Prostate gland (tissue), 2 donors: ENCODE measurements at places on chromosomes 5 and 9. TPM values are rescaled to one million over a fixed set of nuclear protein-coding genes. Genes with fewer than 3 reads are reported as not detected.
A peak's percentile ranks its signal among the peaks of the same experiment; 100 is the strongest.

The PCDHAC2 gene
- 11.6 TPM for total RNA-seq

The MAT2B gene
- total RNA-seq: 53.9 TPM

The GARNL3 gene
- 34.2 TPM for total RNA-seq

The SMIM33 gene
- total RNA-seq: not detected

The RASEF gene
- total RNA-seq: 36.4 TPM

The CSF2 gene
- not detected for total RNA-seq

The NUTM2G gene
- total RNA-seq: not detected

The RMRP gene
- 13,864 TPM for total RNA-seq

The FOXD4L5 gene
- total RNA-seq: not detected

The NR2F1-AS1 gene
- 12.4 TPM for total RNA-seq

The PPP2R2B gene
- 2.6 TPM for total RNA-seq

The PCDHB16 gene
- 0.18 TPM for total RNA-seq

The INVS gene
- total RNA-seq: 17.7 TPM

The FSTL4 gene
- 4.5 TPM for total RNA-seq

- H3K4me3 ChIP-seq: no peak overlapping the region
- H3K36me3 ChIP-seq: no peaks in the 10 kb centered on the region
Measured at GRCh38 chr5:90575712-90576111, 17.1 kb downstream of the ADGRV1 start.

GRCh38 chr5:160263326-160263855 is 34.1 kb downstream of the FABP6 start:
- H3K36me3 ChIP-seq: no peaks in the 10 kb centered on the region
- no peaks in the 10 kb centered on the region for H3K27me3 ChIP-seq
- H3K4me1 ChIP-seq: no peaks in the 10 kb centered on the region
- no peak overlapping the region for H3K27ac ChIP-seq

- no peaks in the 10 kb centered on the region for H3K36me3 ChIP-seq
- H3K4me1 ChIP-seq: no peaks in the 10 kb centered on the region
- H3K27ac ChIP-seq: no peak overlapping the region
Measured at GRCh38 chr9:93035821-93036351, 22.6 kb upstream of the SUSD3 start.

- H3K27ac ChIP-seq: no peak overlapping the region
- no peak overlapping the region for H3K4me3 ChIP-seq
- H3K4me1 ChIP-seq: no peaks in the 10 kb centered on the region
- peaks cover 3% of the 10 kb centered on the region for H3K27me3 ChIP-seq
- DNase-seq: no peak
- H3K36me3 ChIP-seq: no peaks in the 10 kb centered on the region
Measured at GRCh38 chr5:174421408-174421805, 303.0 kb upstream of the MSX2 start.

GRCh38 chr9:109815366-109815947 is 35.5 kb downstream of the PALM2AKAP2 start:
- H3K4me1 ChIP-seq: no peaks in the 10 kb centered on the region
- H3K27ac ChIP-seq: no peak overlapping the region

DNA sequence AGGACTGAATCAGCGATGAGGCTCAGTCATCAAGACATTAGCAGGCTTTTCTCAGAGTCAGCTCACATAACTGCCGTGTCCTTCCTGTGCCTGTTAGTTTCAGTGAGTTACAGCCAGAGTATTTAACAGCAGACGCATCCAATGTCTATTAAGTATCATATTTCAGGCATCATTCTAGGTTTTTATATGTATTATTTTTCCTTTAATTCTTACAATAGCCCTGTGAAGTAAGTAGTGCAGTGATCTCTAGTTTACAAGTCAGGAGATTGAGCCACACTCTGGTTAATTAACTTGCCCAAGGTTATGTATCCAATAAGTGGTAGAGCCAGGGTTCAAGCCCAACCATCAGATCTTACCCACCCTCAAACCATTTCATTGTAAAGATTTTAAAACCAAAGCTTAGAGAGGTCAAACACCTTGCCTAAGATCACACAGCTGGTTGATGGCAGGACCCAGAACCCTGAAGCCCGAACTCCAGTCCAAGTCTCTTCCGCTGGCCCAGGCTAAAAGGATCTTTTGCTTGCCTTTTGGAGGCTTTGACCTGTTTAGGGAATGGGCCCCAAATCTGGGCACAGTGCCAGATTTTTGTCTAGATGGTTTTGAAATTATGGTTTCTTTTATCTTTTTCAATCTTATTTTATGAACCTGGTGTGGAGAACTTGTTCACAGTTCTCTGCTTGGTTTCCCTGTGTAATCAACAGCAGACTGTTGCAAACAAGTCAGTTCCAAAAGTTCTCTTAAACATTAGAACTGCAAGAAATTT is 261.2 kb upstream of the CLINT1 start:
- no peak overlapping the region for H3K4me3 ChIP-seq
- no peak overlapping the region for H3K27ac ChIP-seq
- DNase-seq: no peak
- no peaks in the 10 kb centered on the region for H3K27me3 ChIP-seq

- no peaks in the 10 kb centered on the region for H3K36me3 ChIP-seq
- no peak overlapping the region for H3K27ac ChIP-seq
- no peaks in the 10 kb centered on the region for H3K27me3 ChIP-seq
- DNase-seq: no peak
- no peak overlapping the region for H3K4me3 ChIP-seq
Measured at GRCh38 chr5:150596313-150596712, 44.1 kb upstream of the SYNPO start.

GRCh38 chr9:79565245-79565644 is 6.5 kb upstream of the TLE4 start:
- no peaks in the 10 kb centered on the region for H3K4me1 ChIP-seq
- H3K4me3 ChIP-seq: no peak overlapping the region
- no peaks in the 10 kb centered on the region for H3K36me3 ChIP-seq

DNA sequence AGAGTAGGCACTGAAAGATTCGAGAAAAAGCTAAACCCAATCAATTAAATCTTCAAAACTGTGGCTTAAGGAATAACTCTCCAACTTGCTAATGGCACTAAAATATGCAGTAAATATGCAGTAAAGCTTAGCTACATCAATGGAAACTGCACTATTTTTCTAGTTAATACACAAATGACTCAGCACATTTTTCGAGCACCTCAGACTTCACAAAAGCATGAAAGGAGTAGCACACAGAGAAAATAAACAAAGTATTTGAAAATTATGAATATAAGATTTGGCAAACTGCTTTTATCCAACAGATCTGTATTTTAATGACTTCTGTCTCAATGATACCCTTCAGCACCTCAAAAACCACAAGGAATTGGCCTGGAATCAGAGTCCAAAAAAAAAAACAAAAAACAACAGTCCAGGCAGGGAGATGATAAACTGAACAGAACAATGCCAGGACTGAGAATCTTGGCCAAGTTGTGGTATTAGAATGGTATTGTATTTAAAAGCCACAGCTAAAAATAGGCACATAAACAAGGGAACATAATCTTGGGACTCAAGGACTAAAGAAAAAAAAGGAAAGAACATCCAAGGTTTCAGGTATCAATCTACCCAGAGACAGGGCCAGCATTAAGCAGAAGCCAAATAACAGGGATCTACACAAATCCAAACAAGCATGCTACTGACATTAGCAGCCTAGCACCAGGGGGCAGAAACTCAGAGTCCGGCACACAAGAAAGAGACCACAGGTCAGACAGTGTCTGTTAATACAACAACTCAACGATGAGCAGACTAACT is 21.4 kb downstream of the TMEM245 start:
- no peaks in the 10 kb centered on the region for H3K36me3 ChIP-seq
- H3K4me1 ChIP-seq: peaks cover 24% of the 10 kb centered on the region

- no peak overlapping the region for H3K27ac ChIP-seq
- no peak overlapping the region for H3K4me3 ChIP-seq
- H3K27me3 ChIP-seq: no peaks in the 10 kb centered on the region
- H3K4me1 ChIP-seq: no peaks in the 10 kb centered on the region
- no peaks in the 10 kb centered on the region for H3K36me3 ChIP-seq
Measured at GRCh38 chr5:169182797-169183196, 118.1 kb downstream of the SLIT3 start.

DNA sequence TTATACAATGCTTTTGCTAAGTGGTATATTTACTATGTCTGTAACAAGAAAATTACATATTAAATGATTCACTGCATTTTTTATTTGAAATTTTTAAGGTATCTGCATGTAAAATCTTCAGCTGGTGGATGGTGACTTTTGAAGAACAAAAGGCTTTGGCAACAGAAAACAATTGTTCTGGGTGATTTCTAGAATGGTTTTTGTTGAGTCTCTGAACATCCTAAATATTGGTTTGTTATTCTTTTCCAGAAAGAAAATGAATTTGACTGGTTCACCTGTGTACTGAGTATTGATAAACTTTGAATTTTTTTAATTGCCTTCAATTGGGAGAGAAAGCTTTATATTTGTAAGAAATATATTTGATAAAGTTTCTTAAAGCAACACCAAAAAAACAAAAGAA is 35.2 kb downstream of the ERAP1 start:
- no peak for DNase-seq
- no peak overlapping the region for H3K4me3 ChIP-seq
- H3K27ac ChIP-seq: peak overlapping the region; percentile 78
- H3K27me3 ChIP-seq: no peaks in the 10 kb centered on the region
- H3K4me1 ChIP-seq: peaks cover 23% of the 10 kb centered on the region
- H3K36me3 ChIP-seq: no peaks in the 10 kb centered on the region

DNA sequence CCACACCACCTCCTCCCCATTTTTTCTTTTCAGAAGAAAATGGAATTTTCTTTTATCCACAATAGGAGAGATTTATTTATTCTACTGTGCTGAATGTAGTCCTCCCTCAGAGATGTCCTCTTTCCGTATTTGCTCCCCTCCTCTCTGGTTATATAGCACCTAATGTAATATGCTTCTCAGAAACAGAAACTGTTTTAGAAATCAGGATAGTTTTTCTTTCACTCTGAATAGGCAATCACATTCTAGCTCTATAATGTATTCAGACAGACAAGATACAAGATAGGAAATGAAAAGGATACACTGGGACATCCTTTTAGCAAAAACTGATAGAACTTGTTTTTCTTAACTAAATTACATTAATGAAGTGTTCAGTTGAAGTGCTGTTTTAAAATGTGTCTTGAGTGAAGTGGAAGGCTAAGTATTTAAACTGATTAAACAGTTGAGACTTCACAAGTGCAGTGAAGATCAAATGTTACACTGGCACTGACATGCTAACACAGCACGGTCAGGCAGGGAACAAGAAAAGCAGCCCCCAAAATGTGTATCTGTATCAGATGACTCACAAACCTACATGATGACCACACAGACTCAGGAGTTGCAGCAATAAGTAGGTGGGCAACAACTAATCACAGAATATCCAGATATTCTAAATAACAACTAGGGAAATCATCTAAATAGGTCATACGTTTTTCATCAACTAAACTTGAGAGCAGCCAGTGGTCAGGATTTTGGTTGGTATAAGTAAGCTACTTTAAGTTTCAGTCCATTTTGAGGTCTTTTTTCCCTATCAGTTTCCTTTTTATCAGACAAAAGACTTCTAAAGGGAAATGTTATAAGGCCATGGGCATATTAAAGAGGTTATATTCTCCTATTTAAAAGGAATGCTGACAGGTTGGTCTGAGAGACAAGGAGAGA is 260.4 kb downstream of the MLLT3 start:
- H3K36me3 ChIP-seq: no peaks in the 10 kb centered on the region
- H3K27ac ChIP-seq: no peak overlapping the region
- H3K27me3 ChIP-seq: no peaks in the 10 kb centered on the region
- DNase-seq: no peak
- H3K4me1 ChIP-seq: peaks cover 4% of the 10 kb centered on the region
- no peak overlapping the region for H3K4me3 ChIP-seq

- H3K4me3 ChIP-seq: no peak overlapping the region
- no peaks in the 10 kb centered on the region for H3K4me1 ChIP-seq
- no peaks in the 10 kb centered on the region for H3K36me3 ChIP-seq
- H3K27ac ChIP-seq: no peak overlapping the region
Measured at GRCh38 chr9:64128572-64128971, 1156.4 kb downstream of the FOXD4L5 start.

- DNase-seq: no peak
- H3K27ac ChIP-seq: no peak overlapping the region
- no peak overlapping the region for H3K4me3 ChIP-seq
Measured at GRCh38 chr5:103424453-103425205, 138.0 kb downstream of the NUDT12 start.

DNA sequence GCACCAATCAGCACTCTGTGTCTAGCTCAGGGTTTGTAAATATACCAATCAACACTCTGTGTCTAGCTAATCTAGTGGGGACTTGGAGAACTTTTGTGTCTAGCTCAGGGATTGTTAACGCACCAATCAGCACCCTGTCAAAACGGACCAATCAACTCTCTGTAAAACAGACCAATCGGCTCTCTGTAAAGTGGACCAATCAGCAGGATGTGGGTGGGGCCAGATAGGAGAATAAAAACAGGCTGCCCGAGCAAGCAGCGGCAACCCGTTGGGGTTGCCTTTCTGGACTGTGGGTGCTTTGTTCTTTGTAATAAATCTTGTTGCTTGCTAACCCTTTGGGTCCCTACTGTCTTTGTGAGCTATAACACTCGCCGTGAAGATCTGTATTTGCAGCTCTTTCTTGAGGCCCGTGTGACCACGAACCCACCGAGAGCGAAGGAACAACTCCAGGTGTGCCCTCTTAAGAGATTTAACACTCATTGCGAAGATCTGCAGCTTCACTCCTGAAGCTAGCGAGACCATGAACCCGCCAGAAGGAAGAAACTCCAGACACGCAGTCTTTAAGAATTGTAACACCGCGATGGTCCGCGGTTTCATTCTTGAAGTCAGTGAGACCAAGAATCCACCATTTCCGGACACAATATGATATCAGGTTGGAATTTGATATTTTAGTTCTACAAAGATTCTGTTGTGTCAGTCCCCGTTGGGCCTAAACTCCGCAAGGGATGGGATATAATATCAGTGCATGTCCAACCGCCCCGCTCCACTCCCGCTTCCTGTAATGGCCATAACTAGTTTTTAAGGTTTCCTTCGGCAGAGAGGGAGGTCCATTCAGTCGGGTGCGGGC is 740 bp upstream of the TRMT10B start:
- DNase-seq: no peak
- H3K27me3 ChIP-seq: no peaks in the 10 kb centered on the region
- peak overlapping the region; percentile 75 for H3K4me3 ChIP-seq
- H3K36me3 ChIP-seq: no peaks in the 10 kb centered on the region
- H3K27ac ChIP-seq: peak overlapping the region; percentile 90

- H3K4me1 ChIP-seq: no peaks in the 10 kb centered on the region
- peak overlapping the region; percentile 12 for H3K4me3 ChIP-seq
- no peak for DNase-seq
- H3K27ac ChIP-seq: no peak overlapping the region
Measured at GRCh38 chr5:180618487-180618828, 27.2 kb upstream of the SCGB3A1 start.

GRCh38 chr5:96572864-96573512 is 89.2 kb upstream of the CAST start:
- no peaks in the 10 kb centered on the region for H3K27me3 ChIP-seq
- DNase-seq: no peak

GRCh38 chr5:32785611-32786254 is 74.6 kb downstream of the NPR3 start:
- no peaks in the 10 kb centered on the region for H3K36me3 ChIP-seq
- H3K4me1 ChIP-seq: no peaks in the 10 kb centered on the region
- H3K27ac ChIP-seq: no peak overlapping the region
- no peaks in the 10 kb centered on the region for H3K27me3 ChIP-seq
- no peak for DNase-seq
- H3K4me3 ChIP-seq: no peak overlapping the region

GRCh38 chr5:161134956-161135355 is 282.9 kb upstream of the ATP10B start:
- no peak overlapping the region for H3K27ac ChIP-seq
- H3K4me1 ChIP-seq: no peaks in the 10 kb centered on the region
- H3K4me3 ChIP-seq: no peak overlapping the region

GRCh38 chr9:16540743-16541613 is 329.5 kb downstream of the BNC2 start:
- no peaks in the 10 kb centered on the region for H3K36me3 ChIP-seq
- DNase-seq: no peak
- H3K27me3 ChIP-seq: no peaks in the 10 kb centered on the region
- no peaks in the 10 kb centered on the region for H3K4me1 ChIP-seq
